ENCODE measurements at places on chromosomes 12 and 14.
A peak's percentile ranks its signal among the peaks of the same experiment; 100 is the strongest.

- no peak for DNase-seq
These were observed 10.7 kb downstream of the SFSWAP start for GRCh38 chr12:131721548-131721947.

DNA sequence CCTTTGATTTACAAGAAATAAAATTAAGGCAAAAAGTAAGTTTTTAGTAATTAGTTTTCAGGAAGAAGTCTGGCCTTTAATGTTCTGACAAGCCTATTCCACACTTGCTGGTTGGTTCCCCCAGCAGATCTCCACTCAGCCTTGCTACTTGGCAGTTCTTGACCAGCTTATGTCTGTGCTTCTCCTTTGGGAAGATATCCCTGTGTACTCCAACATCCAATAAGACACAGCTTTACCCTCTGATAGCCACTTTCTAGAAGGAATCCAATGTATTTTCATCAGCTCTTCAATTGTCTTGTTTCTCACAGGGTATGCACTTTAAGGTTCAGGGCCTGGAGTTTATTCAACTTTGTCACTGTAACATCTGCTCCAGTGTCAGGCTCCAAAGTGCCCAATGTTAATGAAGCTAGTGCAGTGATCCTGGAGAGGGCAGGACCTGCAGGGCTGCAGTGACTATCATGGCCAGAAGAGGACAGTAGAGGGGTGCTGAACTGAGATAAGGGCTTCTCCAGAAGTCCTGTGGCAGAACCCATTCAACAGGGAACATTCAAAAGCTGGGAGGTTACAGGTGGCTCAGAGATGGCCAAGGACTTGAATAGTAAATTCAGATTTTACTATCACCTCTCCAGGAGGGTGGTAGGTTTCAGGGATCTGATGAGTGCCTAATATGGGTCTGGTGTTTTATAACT lies 22.9 kb downstream of the JKAMP start:
- no peak for DNase-seq

GRCh38 chr12:132029503-132030300 lies 80.0 kb downstream of the EP400 start:
- no peak for DNase-seq

- no peak for DNase-seq
These were observed 19.3 kb upstream of the CLEC2D start for GRCh38 chr12:9650151-9650576.

GRCh38 chr12:43551279-43551970 lies 578 bp downstream of the ADAMTS20 start:
- DNase-seq, result no peak

- DNase-seq, result no peak
These were observed 20.3 kb downstream of the PRICKLE1 start for GRCh38 chr12:42568952-42569915.

DNA sequence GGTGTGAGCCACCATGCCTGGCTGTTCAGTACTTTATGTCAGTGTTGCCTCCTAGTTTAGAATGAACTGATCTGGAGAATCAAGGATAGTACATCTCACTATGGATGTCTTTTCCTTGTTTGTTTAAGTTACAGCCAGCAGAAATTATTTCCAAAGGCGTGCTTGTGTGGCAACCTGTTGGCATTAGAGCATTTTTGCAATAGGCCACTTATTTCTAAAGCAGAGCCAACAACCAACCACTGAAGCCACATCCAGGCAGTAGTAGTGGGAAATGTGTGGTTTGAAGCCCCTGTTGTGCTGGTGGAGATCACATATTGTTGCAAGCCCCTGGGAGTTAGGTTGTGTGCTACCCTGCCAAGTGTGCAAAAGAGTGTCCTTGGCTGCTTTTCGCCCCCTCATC lies 3.7 kb downstream of the ANO6 start:
- no peak for DNase-seq

DNA sequence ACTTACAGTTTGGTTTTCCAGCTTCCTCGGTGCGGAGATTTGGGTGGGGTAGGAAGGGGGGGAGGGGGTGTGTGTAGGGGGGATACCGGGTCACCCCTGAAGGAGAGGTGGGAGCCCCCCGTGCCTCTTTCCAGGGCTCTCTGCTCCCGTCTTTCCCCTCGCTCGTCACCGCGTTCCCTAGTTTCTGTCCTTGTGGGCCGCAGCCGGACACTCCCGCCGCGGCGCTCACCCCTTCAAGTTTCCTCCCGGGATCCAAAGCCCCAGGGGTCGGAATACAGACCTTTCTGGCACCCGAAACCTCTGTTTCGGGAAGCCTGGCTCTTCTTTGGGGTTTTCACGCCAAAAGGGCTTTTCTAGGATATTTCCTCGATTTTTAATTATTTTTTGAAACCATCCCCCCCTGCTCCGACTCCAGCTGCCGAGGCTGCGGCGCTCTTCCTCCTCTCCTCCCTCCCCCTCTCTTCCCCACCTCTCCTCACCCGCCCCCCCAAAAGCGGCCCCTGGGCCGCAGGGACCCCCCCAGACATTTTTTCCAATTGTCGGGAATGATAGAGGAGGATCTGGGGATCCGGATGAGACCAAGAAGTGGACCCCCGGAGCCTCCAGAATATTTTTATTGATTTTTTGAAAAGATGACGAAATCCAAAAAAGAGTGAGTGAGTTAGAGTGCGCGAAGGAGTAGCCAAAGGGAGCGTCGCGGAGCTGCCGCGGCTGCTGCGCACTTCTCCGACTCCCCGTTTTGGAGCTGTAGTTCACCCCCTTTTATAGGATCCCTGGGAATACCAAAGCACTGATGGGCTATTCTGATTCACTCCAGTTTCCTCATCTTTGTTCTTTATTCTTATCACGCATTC lies 1.7 kb downstream of the CCND2 start:
- peak; percentile 58 for DNase-seq

- peak; percentile 76 for DNase-seq
These were observed 450 bp downstream of the BLTP3B start for GRCh38 chr12:100141998-100142850.

- DNase-seq, result no peak
These were observed 86.5 kb downstream of the CAND1 start for GRCh38 chr12:67355428-67356379.

GRCh38 chr12:26187014-26187798 lies 8.2 kb upstream of the SSPN start:
- no peak for DNase-seq

DNA sequence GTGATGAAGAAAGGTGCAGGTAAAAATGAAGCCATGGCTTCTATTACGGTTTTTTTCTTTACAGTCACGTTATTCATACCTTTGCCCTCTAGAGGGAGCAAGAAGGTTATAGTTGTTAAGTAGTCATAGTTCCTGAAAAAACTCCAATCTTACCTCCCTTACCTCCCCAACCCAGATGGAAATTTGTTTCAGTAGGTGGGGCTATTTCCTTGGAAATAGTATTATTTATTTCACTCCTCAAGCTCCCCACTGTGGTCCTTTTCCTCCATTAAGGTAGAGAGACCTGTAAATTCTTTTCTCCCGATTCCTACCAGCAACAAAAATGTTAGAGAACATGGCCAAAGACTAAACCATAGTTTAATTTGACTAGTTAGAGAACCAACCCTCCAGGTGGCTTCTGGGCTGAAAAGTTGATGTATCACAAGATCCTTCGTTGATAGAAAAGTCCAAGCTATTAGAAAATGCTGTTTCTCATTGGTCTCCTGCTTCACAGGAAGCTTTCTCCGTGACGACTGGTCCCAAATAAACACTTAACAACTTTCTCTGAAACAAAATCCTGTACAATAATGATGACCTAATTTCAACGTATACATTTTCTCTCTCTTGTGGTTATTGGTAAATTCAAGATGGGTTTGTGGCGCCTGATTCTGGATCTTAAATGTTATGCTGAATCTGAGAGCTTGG lies 43.5 kb downstream of the TMX1 start:
- DNase-seq, result no peak

DNA sequence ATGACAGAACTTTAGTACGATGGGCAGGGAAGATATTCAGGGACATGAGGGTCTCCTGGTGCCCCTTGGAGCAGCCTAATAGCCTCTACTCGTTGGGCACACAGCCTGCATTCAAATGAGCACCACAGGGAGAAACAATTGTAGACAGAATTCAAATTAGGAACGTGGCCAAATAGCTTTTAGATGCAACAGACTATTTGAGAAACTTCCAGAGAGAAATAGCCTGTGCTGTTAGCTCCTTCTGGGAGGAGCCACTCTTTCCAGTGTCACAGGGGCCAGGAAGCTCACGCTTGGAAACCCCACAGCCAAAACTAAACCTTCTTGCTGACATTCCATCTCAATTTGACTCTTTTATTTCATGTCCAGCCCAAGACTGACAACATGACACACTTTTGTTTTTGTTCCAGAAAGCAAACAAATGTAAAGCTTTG lies 114.5 kb downstream of the RPAP3 start:
- no peak for DNase-seq

GRCh38 chr12:53974084-53975063 lies at the start of gene HOTAIR:
HOTAIR (minus strand) TSS chr12:53974954.
- DNase-seq, result no peak

- no peak for DNase-seq
These were observed 131.4 kb downstream of the KLHL28 start for GRCh38 chr14:44830371-44830770.

GRCh38 chr12:94152292-94153078 lies 4.1 kb downstream of the PLXNC1 start:
- DNase-seq, result no peak

- DNase-seq, result no peak
These were observed 47.5 kb downstream of the SCFD1 start for GRCh38 chr14:30669594-30669993.

DNA sequence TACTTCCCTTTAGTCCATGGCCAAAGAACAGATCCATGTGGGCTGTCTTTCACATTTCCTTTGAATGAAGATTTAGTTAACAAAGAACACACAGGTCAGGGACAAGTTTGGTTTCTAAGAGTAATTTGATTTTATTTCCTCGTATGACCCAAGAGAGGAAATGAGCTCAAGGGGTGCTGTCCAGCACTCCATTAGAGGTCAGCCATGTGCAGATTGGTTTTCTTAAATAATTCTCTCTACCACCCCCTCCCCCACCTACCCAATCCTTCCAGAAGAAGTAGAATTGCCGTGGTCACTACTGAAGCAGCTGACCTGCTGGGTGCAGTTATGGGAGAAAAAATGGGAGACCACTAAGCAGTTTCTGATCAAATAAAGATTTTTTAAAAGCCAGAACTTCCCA lies 13.9 kb upstream of the OAS1 start:
- no peak for DNase-seq

DNA sequence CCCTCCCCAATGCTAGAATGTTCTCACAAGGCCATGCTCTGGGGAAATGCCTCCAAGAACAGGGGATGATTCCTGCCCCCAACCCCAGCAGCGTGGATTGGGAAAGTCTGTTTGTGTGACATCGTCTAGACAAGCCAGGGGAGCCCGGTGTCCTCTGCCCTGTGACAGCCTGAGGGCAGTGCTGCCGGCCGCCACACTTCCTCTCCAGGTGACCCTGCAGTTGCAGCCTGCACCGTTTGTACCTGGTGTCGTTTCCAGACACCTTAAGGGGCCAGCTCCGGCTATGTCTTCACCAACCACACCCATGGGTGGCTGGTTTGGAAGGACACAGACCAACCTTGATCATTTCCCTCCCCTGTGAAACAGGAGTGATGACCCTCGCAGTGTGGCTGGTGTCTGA lies 372.6 kb downstream of the BCL11B start:
- DNase-seq, result no peak

GRCh38 chr12:76641961-76642360 lies 82.4 kb upstream of the OSBPL8 start:
- no peak for DNase-seq
